ENCODE measurements at places on chromosomes 4 and X.

DNA sequence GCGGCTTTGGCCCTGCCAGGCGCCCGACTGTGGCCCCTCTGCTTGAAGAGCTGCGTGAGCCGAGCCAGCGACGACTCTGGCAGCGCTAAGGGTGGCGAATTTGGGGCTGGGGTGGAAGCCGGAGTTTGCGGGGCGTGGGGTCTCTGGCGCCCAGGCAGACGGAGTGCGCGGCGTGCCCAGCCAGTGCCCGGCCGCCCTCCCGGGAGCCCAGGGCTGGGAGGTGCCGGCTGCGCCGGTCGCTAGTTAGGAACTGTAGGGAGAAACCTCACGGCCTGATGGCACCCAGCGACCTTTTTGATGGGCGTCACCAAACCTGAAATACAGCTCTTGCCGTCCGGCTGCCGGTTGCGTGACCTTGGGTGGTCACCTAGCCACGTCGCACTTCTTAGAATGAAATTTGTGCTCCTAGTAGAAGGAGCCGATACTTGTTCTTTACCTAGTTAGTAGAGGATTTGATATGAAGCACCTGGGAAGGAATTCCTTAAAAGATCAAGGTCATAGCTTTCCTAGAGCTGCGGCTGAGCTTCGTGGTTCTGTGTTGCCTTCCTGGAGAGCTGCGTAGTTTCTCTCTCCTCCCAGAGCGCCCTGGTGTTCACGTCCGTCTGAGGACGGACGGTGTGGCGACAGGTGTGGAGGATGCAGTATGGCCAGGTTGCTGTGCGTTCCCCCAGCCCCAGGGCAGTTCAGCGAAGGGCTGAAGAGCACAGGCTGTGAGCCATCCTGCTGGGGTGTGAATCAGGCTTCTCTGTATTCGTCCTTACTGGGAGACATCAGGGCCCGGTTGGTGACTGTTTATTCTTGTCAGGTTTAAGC lies 680 bp downstream of the MAEA start:
- DNase-seq = no peak

GRCh38 chr4:184957446-184958115 lies 60.7 kb upstream of the HELT start:
- DNase-seq = no peak

DNA sequence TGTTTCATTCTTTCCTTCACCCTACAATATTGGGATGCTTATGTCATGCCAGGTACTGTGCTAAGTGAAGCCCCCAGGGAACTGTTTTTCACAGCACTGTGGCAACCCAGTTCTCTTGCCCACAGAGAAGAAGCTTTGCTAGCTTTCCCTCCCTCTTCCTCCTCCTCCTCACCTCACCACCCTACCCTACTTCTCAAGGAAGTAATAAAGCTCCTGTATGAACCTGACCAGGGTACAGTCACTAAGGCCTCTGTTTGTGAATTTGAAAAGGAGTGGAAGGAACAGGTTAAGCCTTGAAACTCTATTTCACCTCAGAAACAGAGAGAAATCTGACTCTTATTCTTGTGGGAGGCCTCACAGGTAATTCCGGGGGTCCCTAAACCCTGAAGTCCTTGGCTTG lies 219.4 kb upstream of the RADX start:
- no peak for DNase-seq

DNA sequence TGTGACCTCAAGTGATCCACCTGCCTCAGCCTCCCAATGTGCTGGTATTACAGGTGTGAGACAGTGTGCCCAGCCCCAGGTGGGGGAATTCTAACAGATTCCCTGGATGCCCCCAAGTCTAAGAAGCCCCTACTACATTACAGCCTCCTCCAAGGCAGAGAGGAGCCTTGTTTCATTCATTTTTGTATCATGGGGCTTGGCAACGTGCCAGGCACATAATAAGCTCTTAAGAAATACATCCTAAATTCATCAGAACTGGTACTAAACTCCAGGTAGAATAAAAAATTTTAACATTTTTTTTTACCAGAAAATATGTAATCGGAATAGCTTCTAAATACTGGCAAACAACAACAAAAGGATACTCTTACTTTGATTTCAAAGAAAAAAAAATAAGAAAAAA lies 127.1 kb downstream of the CHIC2 start:
- DNase-seq = no peak

GRCh38 chr4:2832309-2832980 lies 11.2 kb upstream of the ADD1 start:
- DNase-seq = peak; percentile 15

DNA sequence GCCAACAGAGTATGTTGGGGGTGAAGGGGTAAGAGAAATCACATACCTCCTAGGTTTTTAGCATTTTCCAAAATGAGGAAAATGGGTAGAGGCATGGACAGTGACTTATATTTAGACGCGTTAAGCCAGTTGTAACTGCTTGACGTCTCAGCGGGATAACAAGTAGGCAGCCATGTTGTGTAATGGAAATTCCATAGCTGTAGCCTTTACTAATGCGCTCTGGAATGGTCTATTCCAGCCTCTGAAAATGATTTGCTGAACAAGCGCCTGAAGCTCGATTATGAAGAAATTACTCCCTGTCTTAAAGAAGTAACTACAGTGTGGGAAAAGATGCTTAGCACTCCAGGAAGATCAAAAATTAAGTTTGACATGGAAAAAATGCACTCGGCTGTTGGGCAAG lies 135.5 kb downstream of the PTTG2 start:
- no peak for DNase-seq

DNA sequence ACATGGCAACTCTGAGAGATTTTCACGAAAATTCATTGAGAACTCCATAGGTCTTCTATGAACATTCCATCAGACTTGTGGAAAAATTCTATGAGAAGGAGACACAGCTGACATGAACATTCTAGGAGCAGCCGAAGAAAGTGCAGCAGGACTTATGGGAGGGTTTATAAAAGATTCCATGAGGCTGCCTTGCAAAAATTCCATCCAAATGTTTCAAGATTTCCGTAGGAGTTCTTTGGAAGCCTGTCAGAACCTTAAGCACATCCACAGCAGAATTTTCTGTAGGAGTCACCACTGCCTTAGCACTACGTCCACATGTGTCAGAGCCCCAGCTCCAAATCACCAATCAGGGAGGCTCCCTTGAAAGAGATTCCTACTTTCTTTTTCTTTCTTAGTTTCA lies 67.0 kb upstream of the MSX1 start:
- DNase-seq = no peak

- DNase-seq = no peak
These were observed 262.0 kb downstream of the COL25A1 start for GRCh38 chr4:109040441-109040840.

- DNase-seq = no peak
These were observed 296.5 kb downstream of the PPP3CA start for GRCh38 chr4:101050837-101051205.

DNA sequence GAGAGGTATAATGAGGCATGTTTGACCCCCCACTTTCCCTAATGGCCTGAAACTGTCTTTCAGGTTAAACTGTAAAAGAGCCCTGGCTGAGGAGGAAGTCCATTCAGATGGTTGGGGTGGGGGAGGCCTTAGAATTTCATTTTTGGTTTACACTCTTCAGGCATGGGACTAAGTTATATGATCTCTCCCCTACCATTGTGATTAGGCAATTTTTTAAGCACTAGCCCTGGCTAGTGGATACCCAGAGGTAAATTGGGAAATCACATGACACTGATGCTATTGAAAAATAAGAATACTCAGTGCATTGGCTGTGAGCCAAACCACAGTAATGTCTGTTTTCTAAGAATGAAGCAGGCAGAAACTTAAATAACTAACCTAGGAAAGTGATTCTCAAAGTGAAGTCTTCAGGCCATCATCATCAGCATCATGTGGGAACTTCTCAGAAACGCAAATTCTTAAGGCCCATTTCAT lies 149.7 kb downstream of the RRAGB start:
- DNase-seq = no peak

DNA sequence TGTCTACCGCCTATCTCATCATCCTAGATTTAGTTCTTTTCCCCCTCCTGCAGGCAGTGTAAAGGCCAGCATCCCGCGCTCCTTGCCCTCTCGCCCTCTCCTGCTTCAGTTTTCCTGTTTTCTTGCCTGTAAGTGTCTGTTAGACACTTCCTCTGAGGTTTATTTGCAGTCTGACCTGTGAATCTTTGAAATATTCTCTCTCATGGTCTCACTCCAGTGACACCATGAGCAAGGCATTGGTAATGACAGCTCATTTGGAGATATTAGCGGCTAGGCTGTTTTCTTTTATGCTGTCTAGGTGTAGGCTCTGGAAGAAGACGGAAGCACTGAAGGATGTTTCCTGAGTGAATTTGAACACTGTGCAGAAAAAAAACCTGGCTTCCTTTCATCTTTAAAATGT lies 179.6 kb downstream of the KDR start:
- no peak for DNase-seq

GRCh38 chr4:151865312-151865711 lies 104.5 kb upstream of the GATB start:
- no peak for DNase-seq

GRCh38 chr4:174764105-174764729 lies 64.8 kb downstream of the GLRA3 start:
- no peak for DNase-seq

DNA sequence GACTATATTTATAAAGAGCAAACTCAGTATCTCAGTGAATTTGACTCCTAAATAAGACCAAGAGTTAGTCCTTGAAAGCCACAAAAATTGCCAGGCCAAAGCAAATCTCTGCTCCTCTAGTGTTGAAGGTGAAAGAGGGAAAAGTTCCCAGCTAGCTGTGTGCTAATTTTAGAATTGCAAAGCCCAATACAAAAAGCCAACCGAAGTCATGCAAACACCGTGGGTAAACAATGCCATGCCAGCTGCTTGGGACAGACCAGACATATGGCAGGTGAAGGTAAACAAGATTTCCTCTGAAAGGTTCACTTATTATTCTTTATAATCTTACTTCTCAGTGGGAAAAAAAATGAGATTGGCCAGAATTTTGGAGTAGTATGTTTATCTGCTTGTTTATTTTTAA lies 80.5 kb upstream of the LNX1 start:
- no peak for DNase-seq

- DNase-seq = no peak
These were observed 191.3 kb downstream of the SMIM20 start for GRCh38 chr4:26105337-26105736.

- no peak for DNase-seq
These were observed 25.1 kb upstream of the JAKMIP1 start for GRCh38 chr4:6225469-6225868.

DNA sequence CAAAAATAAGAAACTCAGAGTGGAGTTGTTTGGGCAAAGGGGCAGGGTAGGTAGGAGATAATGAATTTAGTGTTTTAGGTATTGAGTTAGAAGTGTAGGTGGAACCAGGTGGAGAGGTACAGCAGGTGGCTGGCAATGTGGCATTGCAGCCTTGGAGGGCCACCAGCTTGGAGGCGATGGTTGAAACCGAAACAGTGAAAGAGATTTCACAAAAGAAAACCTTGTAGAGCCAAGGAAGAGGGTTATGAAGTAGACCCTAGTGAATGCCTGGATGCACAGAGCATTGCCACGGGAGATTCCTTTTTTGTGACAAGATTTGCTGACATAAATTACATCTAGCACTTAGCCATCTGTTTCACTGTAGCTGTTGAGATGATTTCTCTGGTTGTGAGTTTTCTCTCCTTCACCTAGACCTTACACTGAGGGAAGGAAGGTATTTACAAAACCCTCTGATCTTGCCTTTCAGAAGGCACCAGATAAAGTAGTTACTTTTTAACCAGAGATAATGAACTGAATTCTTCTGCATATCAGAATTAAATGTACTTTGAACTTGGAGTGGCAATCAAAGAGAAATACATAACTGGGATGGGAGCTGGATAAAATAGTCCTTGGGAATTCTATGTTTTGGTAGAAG lies 104.1 kb upstream of the CASK start:
- DNase-seq = no peak

- no peak for DNase-seq
These were observed 1.6 kb upstream of the LNX1 start for GRCh38 chr4:53592686-53593501.

- DNase-seq = no peak
These were observed 57.2 kb downstream of the CASP6 start for GRCh38 chr4:109645874-109646710.

DNA sequence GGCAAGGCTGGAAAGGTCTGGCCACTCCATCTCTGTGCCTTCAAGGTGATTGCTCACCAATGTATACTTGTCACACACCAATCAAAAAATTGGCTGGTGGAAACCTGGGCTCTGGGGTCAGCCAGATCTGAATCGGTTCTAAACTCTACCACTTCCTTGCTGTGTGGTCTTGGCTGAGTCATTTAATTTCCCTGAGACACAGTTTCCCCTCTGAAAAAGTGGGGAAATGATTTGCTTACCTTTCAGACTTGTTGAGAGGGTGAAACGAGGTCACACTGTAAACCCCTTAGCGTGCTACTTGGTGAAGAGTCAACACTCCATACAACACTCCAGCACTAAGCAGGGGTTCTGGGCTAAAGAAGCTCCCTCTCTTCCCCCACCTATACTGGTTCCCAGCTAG lies 252.3 kb upstream of the ZIC3 start:
- no peak for DNase-seq

GRCh38 chr4:54015423-54016030 lies 48.9 kb downstream of the CHIC2 start:
- DNase-seq = no peak

- no peak for DNase-seq
These were observed 64.4 kb downstream of the EIF4E start for GRCh38 chr4:98864560-98864959.

DNA sequence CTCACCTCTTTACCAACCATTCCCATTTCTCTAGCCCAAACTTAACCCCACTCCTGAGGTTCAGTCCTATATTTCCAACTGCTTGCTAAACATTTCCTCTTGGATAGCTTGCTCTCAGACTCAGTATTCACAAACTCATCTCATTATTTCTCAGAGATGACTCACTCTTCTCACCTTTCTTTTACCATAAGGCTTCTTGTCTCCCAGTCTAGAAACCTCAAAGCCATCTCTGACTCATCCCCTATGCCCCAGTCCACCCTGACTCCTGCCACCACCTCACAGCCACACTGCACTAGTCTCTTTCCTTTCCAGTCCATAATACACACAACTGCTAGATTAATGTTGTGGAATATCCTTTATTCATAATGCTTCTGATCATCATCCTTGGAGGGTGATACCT lies 4.8 kb downstream of the FRMPD3 start:
- DNase-seq = no peak

DNA sequence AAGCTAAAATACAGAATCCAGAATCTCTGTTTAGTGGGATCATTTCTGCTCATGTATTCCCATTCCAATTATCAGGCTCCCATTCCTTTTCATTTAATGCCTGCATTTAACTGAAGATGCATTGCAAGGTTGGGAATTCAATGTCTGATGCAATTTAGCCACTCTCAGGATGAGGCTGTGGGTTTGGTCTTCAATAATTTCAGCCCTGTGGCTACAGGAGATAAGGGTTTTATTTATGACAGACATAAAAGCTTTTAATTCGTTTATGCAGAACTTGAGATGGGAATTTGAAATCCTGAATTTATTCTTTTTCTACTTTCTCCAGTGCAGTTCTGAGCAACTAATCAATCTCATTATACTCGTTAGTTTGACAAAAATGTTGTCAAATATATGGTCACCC lies 1225.9 kb downstream of the PCDH18 start:
- DNase-seq = no peak
